Stimulated activated CD4-positive, alpha-beta T cell treated with anti-CD3 and anti-CD28 coated beads, TNF-alpha, amount 100 ng/mL, for 1 hour (primary cell): ENCODE measurements at places on chromosomes 6 and 20.

- peak; percentile 33 for DNase-seq
Observed at GRCh38 chr20:47610247-47610944, 108.7 kb downstream of the NCOA3 start.

- no peak for DNase-seq
Observed at GRCh38 chr6:35955071-35955470, 34.2 kb upstream of the SRPK1 start.

- no peak for DNase-seq
Observed at GRCh38 chr20:61490721-61491120, 238.7 kb downstream of the CDH4 start.

DNA sequence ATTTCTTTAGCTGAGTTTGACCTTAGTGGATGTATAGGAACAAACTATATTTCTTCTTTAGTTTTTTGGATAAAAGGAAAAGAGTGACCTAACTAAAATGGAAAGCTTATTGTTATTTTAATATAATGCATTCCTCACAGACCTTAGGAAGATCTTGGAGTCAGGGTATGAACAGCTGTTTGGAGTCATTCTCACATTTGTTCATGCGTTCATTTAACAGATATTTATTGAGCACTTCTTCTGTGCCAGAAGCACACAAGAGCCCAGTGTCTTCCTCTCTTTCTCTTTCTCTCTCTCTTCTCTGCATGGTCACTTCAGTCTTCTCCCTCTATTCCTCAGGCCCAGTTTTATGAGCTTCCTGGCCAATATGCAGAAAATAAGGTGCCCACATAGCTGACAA is 744.0 kb upstream of the MAP3K7 start:
- DNase-seq = no peak

DNA sequence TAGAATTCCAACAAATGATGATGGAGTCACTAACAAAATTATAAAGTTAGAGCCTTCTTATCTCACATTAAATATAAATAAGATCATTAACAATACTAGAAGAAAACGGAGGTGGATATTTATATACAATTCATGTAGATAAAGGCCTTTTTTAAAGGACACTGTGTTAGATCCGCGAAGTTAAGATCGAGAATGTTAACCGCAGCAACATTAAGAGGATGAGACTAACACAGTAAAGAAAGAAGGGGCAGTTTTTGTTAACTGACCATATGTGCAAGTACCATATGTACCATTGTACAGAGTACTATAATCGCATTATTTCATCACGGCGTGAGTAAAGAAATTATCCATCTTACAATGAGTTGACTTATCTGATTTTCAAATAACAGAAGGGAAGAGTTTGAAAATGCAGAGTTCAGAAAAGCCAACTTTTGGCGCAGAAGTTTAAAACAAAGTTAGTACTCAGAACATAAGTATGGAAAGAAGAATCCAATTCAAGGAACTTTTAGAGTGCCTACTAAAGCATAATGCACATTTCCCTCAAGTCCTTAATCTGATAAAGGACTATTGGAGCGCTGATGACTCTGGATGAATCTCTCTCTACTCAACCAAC is 1.4 kb downstream of the FBXL4 start:
- no peak for DNase-seq

DNA sequence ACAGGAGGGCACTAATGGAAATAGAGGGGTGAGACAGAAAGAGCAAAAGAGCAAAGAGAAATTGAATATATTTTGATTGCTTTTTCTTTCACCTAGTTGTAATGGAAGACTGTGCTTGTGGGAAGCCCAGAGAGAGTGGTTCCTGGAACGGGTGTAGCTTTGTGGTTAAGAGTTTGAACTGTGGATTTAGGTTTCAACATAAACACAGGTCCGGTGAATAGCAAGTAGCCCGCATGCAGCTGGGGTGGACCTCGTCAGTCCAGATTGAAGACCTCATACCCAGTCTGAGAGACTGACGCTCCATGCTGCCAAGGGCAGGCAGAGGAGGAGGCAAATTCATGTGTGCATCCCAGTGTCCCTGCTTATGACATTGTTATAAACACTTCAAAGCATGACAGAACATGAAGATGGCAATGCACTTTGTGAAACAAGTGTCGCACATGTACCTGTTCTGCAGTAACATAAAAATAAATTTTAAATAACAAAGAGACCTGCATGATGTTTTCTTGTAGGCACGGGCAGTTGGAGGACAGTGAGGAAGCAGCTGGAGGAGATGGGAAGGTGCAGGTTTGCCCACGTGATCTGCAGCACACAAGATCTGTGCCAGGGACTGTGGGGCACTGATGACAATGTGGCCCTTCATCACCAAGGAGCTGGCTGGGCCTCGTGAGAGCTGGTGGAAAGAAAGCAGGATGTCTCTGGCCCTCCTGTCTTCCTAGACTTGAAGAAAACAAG is 220.5 kb upstream of the SSTR4 start:
- no peak for DNase-seq

DNA sequence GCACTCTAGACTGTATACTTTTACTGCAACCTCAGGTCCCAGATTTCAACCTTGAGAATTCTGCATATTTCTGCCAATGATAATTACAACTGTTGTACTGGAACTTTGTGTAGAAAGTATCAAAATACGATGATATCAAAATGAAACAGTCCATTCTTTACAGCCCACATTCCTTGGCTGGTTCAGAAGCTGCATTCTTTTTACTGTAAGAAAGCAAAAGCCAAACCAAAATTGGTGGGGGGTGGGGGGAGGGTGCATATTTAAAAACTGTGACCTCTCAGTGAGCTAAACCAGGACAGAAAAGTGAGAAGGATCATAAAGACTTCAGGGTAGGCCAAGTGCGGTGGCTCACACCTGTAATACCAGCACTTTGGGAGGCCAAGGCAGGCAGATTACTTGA is 41.8 kb upstream of the UBR2 start:
- no peak for DNase-seq

DNA sequence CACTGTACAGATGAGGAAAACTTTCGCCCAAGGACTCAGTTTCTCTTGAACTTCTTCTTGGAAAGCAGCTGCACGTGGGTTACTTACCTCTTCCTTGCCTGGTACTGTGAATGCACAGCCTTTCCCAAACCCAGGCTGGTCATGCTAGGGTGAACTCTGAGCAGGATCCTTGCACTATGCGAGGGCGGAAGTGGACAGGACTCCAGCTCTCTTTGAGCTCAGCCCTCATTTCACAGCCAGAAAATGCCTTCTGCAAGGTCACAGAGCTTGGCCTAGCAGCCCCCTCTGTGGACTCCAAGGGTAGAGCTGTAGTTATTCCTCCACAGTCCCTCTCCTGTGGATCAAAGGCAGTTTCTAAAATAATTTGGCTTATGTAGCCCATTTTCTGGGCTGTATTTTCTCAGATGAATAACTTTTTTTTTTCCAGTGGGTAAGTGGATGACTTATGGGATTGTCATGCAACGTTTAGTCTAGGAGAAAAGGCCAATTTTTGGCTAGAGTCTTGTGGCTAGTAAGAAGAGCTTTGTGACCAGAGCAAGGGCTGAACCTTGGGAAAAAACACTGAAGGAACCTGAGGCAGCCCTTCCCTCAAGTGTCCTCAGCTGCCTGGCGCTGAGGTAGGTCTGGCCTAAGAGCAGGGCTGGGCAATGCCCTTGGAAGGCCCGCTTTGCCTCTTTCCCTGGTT is 172.7 kb downstream of the SCP2D1 start:
- no peak for DNase-seq

GRCh38 chr20:22453244-22454080 is 130.9 kb downstream of the FOXA2 start:
- no peak for DNase-seq

DNA sequence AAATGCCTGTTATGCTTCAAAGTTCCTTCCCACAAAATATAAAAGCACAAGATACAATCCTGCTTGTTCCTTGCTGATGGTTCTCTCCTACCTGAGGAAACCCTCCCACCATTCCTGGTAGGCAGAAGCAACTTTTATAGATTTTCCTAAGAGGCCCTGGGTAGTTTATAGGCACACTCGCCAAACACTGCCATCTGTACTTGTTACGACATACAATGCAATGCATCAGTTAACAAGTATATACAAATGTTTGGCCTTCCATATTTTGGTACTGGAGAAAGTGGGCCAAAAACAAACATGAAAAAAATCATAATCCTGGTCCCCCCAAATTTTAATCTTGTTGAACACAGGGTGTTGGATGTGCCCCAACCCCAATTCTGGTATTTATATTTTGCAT is 16.6 kb downstream of the MCM9 start:
- no peak for DNase-seq

DNA sequence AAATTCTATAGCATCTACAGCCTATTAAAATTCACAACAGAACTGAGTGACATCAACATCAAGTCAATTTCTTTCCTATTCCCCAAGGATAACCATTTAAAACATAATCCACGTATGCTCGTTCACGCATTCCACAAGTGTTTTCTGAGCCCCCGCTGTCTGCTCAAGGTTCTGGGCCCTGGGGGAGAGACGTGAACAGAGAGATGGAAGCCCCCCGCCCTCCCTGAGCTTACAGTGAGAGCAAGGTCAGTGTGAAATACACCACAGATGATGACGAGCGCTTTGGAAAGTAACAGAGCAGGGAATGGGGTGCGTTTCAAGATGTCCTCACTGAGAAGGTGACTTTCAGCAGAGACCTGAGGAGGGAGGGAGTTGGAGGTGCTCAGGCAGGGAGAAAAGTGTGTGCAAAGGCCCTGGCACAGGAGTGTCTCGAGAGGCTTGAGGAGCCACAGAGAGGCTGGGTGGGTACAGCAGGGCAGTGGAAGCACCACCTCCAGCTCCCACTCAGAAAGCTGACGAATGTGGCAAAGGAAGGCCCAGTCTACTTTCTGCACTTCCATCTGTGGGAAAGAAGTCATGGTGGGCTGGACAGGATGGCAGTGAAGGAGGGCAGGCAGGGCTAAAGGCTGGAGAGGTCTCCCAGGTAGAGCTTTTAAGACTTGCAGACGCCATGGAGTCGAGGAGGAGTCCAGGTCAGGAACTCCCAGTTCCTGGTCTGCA is 88.3 kb downstream of the DLL1 start:
- DNase-seq = no peak

- no peak for DNase-seq
Observed at GRCh38 chr20:10812759-10813327, 139.0 kb upstream of the JAG1 start.

DNA sequence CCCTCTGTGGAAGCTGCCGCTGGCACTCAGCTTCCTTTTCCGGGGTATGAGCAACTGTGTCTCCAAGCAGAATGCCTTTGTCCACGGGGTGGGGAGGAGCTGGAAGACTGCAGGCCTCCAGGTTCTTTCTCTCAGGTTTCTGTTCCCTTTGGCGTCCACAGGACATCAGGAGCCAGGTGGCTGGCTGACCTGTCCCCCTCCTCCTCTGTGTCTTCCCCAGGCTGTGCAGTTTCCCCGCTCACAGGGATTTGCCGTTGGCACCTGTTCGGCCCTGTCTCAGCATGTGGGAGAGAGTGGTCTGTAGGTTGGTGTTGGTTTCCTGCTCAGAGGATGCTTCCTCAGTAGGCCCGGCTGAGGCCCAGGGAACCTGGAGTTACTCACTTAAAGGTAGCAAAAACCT is 43.5 kb downstream of the CDS2 start:
- DNase-seq = no peak

DNA sequence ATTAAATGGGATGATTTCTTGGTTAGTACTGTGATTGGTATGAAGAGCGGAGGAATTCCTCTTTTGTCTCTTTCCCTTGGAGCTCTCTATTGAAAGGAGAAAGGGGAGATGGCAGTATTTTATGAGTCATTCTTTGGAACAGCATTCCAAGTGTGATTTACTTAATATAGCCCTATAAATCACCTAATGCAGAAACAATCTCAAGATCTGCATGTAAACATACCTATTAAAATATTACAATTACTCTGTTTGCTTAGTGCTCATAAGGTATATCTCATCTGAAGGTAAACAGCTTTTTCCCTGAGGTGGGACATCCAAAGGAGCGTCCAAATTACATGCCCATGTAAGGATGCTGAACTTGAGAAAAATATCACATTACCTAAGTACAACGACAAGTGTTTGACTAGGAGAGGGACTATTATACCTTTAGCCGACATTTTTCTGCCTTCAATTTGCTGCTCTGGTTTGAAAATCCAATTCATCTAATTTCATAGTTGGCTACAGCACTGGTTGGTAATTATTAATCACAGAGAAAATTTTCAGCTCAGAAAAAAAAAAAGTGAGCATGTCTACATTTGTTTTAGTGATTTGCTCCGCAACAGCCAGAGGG is 229.0 kb downstream of the FOXC1 start:
- no peak for DNase-seq

- DNase-seq = no peak
Observed at GRCh38 chr6:79719248-79719960, 88.3 kb downstream of the SH3BGRL2 start.

- DNase-seq = no peak
Observed at GRCh38 chr6:169800116-169800667, 48.8 kb downstream of the ERMARD start.

DNA sequence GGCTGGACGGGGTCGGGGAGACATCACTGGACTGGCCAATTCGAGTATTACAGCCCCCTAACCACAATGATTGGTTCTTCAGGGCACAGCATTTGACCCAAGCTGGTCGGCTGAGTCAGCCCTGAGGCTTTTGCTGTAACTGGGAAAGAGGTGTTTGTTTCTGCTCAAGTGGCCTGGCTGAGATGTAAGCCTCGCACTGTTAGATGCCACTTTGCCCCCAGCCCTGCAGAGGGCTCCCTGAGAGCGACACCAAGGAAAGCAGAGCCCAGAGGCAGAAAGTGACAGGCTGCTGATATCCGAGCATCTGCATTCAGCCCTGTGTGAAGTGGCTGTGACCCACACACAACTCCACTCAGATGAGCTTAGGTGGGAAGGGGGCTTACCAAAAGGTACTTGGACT is 19.4 kb downstream of the ERGIC3 start:
- DNase-seq = no peak

DNA sequence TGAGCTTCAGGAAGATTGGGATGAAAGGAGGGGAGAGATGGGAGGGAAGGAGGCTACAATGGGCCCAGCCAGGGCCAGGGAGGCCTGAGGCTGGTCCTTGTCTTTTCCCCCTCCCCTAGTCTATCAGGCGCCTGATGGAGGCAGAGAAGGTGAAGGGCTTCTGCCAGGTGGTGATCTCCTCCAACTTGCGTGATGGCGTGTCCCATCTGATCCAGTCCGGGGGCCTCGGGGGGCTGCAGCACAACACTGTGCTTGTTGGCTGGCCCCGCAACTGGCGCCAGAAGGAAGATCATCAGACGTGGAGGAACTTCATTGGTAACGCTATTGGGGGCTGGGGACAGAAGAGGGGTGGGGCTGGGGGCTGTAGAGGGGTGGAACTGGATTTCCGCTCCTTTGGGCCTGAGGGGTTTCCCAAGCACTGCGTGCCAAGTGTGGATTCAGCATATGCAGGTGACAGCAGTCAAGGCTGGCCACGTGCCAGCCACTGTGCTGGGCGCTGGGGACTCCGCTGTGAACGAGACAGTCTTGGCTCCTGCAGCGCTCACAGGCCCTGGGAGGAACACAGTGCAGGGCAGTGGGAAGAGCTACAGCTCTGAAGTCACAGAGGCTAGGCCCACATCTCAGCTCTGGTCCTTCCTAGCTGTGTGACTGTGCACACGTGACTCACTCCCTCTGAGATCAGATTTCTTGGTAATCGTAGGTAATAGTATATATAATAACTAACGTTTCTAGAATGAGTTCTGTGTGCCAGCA is 22.7 kb downstream of the SLC12A5 start:
- DNase-seq = no peak
